ENCODE measurements at places on chromosomes 5 and 9. TPM values are rescaled to one million over a fixed set of nuclear protein-coding genes. Genes with fewer than 3 reads are reported as not detected.

DNA sequence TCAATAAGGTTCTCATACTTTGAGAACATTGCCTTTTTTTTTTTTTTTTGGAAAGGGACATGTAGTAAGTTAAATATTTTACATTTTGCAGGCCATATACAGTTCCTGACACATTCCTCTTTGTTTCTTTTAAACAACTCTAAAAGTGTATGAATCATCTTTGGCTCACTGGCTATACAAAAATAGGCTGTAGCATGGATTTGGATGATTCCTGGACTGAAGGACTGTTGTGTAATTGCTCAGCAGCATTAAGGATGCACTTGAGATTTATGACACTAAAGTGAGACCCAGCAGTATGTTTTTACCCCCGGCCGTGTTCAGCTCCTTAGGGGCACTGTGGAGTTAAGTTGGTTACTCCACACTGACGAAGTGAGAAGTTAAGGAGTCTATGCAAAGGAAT is 41.3 kb downstream of the VPS13A start:
- DNase-seq = no peak

DNA sequence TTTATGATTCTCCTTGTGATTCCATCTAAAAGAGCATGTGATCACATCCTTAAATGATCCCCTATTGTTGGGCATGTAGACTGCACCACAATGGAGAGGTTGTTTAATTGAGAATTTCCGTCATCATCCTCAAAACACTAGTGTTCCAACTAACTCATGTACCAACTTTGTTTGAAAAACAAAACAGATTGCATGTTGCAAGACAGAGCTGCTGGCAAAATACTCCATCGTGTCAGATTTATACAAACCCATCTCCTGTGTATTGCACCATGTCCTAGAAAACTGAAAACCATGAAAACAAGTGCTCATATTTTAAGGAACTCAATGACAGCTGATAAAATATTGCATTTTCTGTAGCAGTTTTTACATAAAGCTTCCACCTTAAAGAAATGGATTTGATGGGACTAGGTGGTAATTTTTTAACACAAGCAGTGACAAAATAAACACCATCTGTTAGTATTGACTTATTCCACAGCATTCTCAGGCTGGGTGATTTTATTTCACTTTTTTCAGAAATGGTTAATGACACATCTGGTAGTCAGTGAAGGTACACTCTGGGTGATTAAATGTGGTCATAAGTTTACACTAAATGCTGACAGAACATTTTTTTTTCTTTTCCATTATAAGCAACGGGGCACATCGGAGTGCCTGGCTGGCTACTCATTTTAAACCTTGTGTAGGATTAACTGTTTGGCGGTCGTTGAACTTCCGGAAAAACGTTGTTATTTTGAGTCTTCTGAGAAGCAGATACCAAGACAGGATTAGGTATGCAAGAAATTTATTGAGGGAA is 602.9 kb upstream of the WWC1 start:
- DNase-seq = no peak

- DNase-seq = no peak
Measured at GRCh38 chr5:83331842-83332241, 139.7 kb upstream of the VCAN start.

The MARVELD2 gene
- total RNA-seq = 17.3 TPM

DNA sequence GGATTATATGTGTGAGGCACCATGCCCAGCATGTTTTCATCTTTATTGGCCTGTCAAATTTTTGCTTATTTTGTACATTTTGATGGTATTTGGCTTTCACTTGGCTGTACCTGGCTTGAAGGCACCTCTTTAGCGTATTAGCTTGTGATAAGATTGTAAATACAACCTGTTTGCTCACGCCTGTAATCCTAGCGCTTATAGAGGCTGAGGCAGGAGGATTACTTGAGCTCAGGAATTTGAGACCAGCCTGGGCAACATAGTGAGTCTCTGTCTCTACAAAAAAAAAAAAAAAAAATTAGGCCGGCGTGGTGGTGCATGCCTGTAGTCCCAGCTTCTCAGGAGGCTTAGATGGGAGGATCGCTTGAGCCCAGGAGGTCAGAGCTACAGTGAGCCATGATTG is 11.3 kb downstream of the SEC24A start:
- DNase-seq = no peak

The FAM13B gene
- 34.9 TPM for total RNA-seq

DNA sequence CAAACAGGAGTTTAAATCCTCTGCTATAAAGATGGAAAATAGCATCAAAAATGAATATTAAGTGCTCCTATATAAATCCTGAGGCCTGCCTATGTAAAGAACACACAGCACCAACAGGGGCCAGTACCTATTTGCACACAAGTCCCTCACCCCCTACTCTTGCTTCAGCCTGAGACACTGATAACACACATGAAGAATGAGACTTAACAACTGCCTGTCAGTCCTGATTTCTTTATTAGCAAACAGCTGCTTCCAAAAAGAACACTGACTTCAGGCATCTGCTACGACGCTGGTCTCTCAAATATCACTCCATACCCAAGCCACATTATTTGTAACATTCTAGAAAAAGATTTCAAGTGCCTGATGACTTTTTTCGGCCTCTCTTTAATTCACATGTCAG is 55.5 kb downstream of the MYO10 start:
- no peak for DNase-seq

DNA sequence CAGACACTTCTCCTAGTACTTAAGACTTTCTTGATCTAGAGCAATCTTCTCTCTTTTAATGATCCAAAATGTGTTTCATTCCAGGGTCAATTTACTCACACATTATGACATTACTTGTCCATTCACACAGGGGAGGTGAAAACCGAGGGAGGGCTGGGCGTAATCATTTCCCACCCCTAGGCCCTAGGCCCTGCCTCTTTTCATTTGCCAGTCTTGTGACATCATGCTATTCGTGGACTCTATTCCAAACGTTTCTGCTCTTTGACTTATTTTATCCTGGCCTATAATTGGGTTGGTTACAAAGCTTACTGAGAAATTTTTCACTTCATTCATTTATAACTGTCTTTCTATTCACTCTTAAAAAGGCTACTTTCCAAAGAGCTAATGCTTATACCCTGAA is 2.4 kb downstream of the DCAF12 start:
- no peak for DNase-seq

The CA9 gene
- total RNA-seq = 0.31 TPM

The ASTN2 gene
- 3.9 TPM for total RNA-seq

The FLT4 gene
- total RNA-seq = 0.44 TPM

The DRD1 gene
- 1.0 TPM for total RNA-seq

- no peak for DNase-seq
Measured at GRCh38 chr9:88750832-88751360, 215.9 kb downstream of the NXNL2 start.

- no peak for DNase-seq
Measured at GRCh38 chr5:144857454-144857853, 686.8 kb downstream of the KCTD16 start.

The LMNB1 gene
- total RNA-seq = 122 TPM

GRCh38 chr9:94026816-94027215 is 57.4 kb upstream of the PTPDC1 start:
- no peak for DNase-seq

The CCDC171 gene
- 1.5 TPM for total RNA-seq

GRCh38 chr5:16755641-16756040 is 138.8 kb upstream of the RETREG1 start:
- DNase-seq = no peak

- no peak for DNase-seq
Measured at GRCh38 chr9:5586391-5586802, 42.5 kb upstream of the RIC1 start.

- DNase-seq = no peak
Measured at GRCh38 chr5:1744393-1745122, 55.1 kb downstream of the MRPL36 start.

The CCDC180 gene
- total RNA-seq = 2.9 TPM

- DNase-seq = no peak
Measured at GRCh38 chr9:98958271-98958984, 14.7 kb downstream of the COL15A1 start.

- no peak for DNase-seq
Measured at GRCh38 chr5:96977228-96977627, 41.3 kb downstream of the LNPEP start.

DNA sequence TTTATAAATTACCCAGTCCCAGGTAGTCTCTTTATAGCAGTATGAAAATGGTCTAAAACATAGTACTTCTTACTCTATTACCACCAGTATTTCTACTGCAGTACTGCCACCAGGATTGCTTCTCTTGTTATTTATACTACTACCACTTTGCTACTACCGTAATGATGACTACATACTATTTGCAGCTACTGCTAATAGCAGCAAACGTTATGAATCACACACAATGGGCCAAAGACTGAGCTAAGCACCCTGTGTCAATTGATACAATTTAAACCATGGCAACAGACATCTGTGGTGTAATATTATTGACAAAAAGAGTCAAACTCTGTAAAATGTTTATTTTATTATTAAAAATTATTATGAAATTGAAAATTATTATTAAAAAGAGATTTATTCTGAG is 15.3 kb upstream of the KIF12 start:
- no peak for DNase-seq

DNA sequence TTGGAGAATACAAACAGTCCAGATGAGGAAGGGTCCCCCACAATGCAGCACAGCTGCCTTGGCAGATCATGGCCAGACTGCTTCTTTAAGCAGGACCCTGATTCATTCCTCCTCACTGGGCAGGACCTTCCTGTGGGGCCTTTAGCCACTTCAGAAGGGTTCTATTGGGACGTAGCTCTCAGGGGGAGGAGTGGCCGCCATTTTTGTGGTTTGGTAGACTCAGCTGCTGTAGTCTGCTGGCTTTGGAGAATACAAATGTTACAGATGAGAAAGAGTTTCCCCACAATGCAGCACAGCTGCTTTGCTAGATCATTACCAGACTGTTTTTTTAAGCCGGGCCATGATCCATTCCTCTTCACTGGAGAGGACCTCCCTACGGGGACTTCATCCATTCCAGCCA is 57.4 kb downstream of the TMEM38B start:
- no peak for DNase-seq

DNA sequence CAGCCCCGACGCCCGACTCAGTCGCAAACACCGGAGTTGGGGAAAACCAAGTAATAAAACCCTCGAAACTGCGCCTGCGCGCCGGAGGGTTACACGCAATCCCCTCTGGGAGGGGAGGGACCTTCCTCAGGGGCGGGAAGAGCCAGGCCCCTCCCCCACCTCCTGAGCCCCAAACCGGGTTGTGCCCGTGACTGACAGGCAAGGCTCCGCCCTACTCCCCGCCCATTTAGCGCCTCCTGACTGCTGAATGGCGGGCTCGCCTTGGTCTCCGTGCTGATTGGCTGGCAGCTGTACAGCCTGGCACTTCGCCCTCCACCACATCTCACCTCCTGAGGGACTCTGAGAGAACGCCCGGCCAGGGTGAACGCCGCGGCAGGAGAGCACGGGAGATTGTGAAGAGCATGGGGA is at the start of gene PRDM9:
PRDM9 (plus strand) TSS at position 332 of the 408 bp plus-strand sequence. CDS start 1,425 bp downstream, outside the sequence.
- DNase-seq = no peak

The BHMT2 gene
- total RNA-seq = not detected

The FGF18 gene
- 1.7 TPM for total RNA-seq

- DNase-seq = no peak
Measured at GRCh38 chr9:91682806-91683205, 259.2 kb upstream of the NFIL3 start.

DNA sequence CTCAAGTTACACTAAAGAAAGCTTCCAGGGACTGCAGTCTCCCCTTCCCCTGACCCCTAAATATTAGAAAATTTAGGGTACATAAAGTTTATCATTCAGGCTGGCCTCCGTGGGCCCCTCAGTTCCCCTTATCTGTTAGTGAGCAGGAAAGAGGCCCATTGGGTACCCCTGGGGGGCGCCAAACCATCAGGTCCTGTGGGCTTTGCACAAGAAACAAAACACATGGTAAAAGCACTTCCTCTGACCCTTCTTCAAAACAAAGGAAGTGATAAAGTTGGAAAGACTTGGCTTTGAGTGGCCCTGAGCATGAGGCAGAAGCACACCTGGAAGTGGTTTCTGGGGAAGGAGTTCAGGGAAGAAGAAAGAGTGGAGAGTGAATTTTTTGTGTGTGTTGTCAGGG is 213.0 kb downstream of the SMARCA2 start:
- DNase-seq = no peak

DNA sequence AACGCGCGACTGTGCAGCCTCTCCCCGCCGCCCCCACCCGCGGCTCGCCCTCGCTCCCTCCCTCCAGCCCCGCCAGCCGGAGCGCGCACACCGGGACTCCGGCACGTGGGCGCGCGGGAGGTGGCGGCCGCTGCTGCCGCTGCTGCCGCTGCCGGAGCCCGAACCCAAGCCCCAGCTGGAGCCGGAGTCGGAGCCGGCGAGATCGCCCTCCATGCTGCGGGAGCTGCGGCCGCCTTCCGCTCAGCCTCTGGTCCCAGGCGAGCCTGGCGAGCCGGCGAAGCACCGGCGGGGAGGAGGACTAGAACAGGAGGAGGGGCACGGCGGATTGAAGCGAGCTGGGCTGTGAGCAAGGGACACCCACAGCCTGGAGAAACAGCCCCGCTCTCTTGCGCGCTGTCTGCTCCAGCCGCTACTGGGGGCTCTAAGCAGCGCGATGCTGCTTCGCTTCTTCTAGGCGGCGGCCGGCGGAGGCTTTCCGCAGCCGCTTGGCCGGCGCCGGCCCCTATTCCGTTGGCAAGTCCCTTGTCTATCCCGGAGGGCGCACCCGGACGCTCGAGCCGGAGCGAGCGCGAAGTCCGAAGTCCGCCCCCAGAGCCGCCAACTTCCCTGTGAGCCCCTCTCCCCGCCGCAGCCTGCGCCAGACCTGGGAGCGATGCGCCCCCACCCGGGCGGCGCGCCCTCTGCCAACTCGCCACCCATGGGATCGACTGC is 598.7 kb upstream of the SGCD start:
- no peak for DNase-seq

The PROB1 gene
- total RNA-seq = 2.3 TPM

DNA sequence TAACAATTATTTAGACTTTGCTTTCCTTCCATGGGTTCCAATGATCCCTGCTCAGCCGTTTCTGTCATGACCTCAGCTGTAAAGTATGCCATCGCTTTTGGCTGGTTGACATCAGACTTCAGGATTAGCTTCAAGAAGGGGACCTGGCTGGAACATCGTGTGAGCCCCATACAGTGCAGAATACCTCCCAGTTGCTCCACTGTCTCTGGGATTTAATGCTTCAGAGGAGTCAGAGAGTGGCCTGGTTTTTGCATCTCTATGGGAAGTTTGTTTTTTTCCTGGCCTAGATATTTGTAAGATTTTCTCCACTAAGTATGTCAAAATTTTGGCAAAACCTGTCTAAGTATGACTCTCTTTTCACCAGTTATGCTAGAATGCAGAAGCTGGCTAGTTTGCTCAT is 216.9 kb downstream of the GABBR2 start:
- DNase-seq = no peak

The TAF11L13 gene
- total RNA-seq = not detected

The FRMD3 gene
- 14.5 TPM for total RNA-seq
